Thoracic aorta endothelial cell (primary cell): ENCODE measurements at places on chromosomes 2 and 18. TPM values are rescaled to one million over a fixed set of nuclear protein-coding genes. Genes with fewer than 3 reads are reported as not detected.

The NEB gene
- 1.2 and 1.3 TPM in 2 replicates for total RNA-seq

The STARD6 gene
- total RNA-seq = not detected in 2 replicates

The RGPD4 gene
- total RNA-seq = not detected in 2 replicates

The SCN2A gene
- total RNA-seq = under 0.01 TPM in 2 replicates

The DYSF gene
- 122 and 135 TPM in 2 replicates for total RNA-seq

The SYT4 gene
- not detected in 2 replicates for total RNA-seq

The ALPG gene
- not detected in 2 replicates for total RNA-seq

The CPO gene
- total RNA-seq = not detected in 2 replicates

The FOXD4L1 gene
- 0.13 TPM in 1 of 2 replicates, not detected in the other for total RNA-seq

The ACVR1C gene
- under 0.01 and 0.13 TPM in 2 replicates for total RNA-seq

The PPIL3 gene
- 17.0 and 39.6 TPM in 2 replicates for total RNA-seq

The TUBA4B gene
- not detected in 2 replicates for total RNA-seq

The C18orf63 gene
- not detected in 2 replicates for total RNA-seq

The FAM237A gene
- total RNA-seq = not detected in 2 replicates

The RNF181 gene
- total RNA-seq = 165 and 176 TPM in 2 replicates

The OSR1 gene
- 0.07 TPM in 1 of 2 replicates, not detected in the other for total RNA-seq

The RGPD5 gene
- total RNA-seq = 35.2 and 72.5 TPM in 2 replicates

The TNFRSF11A gene
- total RNA-seq = 3.6 and 5.5 TPM in 2 replicates

The KCNIP3 gene
- 0.53 and 2.0 TPM in 2 replicates for total RNA-seq

The ABCG5 gene
- not detected in 2 replicates for total RNA-seq

The CCDC142 gene
- total RNA-seq = 20.1 and 22.0 TPM in 2 replicates

The PDCD1 gene
- not detected in 2 replicates for total RNA-seq

The DNPEP gene
- total RNA-seq = 29.8 and 40.6 TPM in 2 replicates

The ASPRV1 gene
- total RNA-seq = 0.13 and 0.14 TPM in 2 replicates

The CFAP65 gene
- total RNA-seq = not detected in 2 replicates

The CDKL4 gene
- 0.86 and 0.93 TPM in 2 replicates for total RNA-seq

The DOK1 gene
- total RNA-seq = 6.9 and 10.7 TPM in 2 replicates

The DNAJB2 gene
- 13.7 and 15.4 TPM in 2 replicates for total RNA-seq

The PROM2 gene
- under 0.01 and 0.29 TPM in 2 replicates for total RNA-seq

The MALL gene
- total RNA-seq = 102 and 223 TPM in 2 replicates
